ENCODE measurements at places on chromosomes 1 and 21. TPM values are rescaled to one million over a fixed set of nuclear protein-coding genes. Genes with fewer than 3 reads are reported as not detected.

Gene RGS13
- not detected for total RNA-seq

Gene UMODL1
- not detected for total RNA-seq

Gene ITLN2
- total RNA-seq = not detected

Gene FCGR2B
- 0.25 TPM for total RNA-seq

- peak overlapping the region; percentile 68 for H3K27ac ChIP-seq
- peaks cover 2% of the 10 kb centered on the region for H3K36me3 ChIP-seq
- H3K4me3 ChIP-seq = no peak overlapping the region
- peaks cover 22% of the 10 kb centered on the region for H3K4me1 ChIP-seq
- no peak for DNase-seq
Measured at GRCh38 chr1:192538407-192539296, 36.9 kb upstream of the RGS1 start.

DNA sequence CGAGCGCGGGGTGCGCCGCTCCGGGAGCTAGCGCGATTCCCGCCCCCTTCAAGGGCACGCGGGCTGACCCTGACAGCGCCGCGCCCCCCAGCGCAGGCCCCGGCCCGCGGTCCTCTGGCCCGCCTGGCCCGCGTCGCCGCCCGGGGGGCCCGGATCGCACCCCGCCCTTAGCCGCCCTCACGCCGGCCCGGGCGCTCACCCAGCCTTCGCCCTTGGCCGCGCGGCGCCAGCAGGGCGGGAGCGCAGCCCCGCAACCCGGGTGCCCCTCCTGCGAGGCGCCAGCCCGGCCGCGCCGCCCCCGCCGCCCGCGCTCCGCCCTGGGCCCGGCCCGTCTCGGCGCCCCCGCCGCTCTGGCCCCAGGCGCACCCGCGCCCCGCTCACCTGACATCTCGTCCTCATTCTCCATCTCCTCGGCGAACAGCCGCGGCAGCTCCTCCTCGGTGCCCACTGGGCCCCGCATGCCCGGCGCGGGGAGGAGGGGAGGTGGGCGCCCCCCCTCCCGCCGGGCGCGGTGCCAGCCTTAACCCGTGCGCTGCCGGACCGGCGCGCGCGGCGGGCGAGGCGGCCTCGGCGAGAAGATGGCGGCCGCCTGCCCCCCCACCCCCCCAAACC lies 451 bp downstream of the CHD5 start:
- no peak for DNase-seq
- no peak overlapping the region for H3K4me3 ChIP-seq
- H3K27me3 ChIP-seq = peaks cover 45% of the 10 kb centered on the region
- peaks cover 31% of the 10 kb centered on the region for H3K4me1 ChIP-seq
- peaks cover 8% of the 10 kb centered on the region for H3K36me3 ChIP-seq

- no peaks in the 10 kb centered on the region for H3K27me3 ChIP-seq
- H3K36me3 ChIP-seq = peaks cover 1% of the 10 kb centered on the region
- H3K27ac ChIP-seq = peak overlapping the region; percentile 77
- H3K4me1 ChIP-seq = peaks cover 61% of the 10 kb centered on the region
- DNase-seq = peak; percentile 39
- H3K4me3 ChIP-seq = no peak overlapping the region
Measured at GRCh38 chr1:154755858-154756730, 114.0 kb downstream of the KCNN3 start.

DNA sequence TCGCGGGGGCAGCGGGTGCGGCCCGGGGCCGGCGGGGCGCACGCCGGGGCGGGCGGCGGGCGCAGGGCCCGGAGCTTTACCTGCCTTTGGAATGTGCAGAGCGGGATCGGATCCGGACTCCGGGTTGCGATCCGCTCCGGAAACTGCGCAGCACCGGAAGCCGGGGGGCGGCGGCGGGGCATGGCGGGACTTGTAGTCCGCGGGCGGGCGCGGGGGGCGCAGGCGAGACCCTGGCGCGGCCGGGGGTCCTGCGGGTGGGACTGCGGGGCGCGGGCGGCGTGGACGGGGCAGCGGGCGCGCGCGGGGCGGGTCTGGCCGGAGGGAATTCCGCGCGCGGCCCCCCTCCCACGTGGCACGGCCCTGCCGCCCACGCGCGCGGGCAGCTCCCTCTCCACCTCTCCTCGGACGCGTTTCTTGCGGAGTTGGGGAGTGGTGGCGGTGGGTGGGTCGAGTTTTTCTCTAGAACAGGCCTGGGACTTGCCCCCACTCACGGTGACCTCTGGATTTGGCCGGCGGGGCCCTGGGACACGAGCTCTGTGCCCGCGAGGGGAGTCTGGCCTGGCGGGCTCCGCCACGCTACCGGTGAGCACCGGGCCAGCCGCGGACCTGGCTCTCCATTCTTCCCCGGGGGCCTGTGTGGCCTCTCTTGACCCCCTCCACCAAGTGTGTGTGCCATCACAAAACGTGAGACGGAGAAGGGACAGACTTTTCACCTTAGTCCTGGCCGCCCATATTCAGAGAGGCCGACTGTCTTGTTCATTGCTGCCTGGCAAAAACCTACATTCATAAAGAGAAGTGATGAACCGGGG lies at the start of gene PRDM15:
Gene PRDM15, minus strand, starts transcription at position 155 of the 809 bp plus-strand sequence. CDS start 18,981 bp downstream, outside the sequence.
- peaks cover 23% of the 10 kb centered on the region for H3K4me1 ChIP-seq
- peak; percentile 86 for DNase-seq
- H3K4me3 ChIP-seq = peak within 1 kb of the TSS; percentile 89
- H3K27me3 ChIP-seq = peaks cover 3% of the 10 kb centered on the region
- peak within 1 kb of the TSS; percentile 95 for H3K27ac ChIP-seq
- peaks cover 13% of the 10 kb centered on the region for H3K36me3 ChIP-seq

DNA sequence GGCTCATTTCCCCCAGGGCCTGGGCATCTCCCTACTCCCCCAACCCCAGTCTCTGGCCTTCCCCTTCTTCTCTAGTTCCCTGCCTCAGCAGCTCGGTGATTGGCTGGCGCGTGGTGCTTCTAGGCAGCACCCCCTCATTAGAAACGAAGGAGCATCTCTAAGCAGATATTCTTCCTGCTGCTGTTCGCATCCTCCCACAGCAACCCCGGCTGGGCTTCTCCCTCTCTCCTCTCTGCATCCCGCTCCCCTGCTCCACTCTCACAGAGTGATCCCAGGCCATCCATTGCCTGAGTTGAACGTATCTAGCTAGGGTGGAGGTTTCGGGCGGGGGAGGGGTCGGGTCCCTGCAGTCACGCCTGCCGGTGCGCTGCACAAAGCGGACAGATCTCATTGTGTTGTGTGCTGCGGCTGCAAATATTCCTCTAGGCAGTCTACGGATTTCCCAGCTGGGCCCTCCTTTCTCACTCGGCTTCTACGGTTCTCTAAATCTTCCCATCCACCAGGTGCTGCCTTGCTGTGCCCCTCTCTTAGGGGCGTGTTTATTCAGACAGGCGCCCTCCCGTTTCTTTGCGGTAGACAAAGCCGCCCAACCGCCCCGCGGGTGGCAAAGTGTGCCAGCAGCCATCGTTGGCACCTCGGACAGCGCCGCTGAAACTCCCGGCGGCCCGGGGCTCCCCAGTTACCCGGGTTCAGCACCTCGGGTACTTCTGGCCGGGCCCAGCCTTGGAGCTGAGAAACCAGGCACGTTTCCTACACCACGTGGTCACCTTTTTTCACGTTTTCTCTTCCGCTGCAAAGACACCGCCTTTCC lies 2.2 kb downstream of the CACNA1E start:
- peaks cover 8% of the 10 kb centered on the region for H3K4me1 ChIP-seq
- DNase-seq = peak; percentile 21
- H3K4me3 ChIP-seq = no peak overlapping the region

DNA sequence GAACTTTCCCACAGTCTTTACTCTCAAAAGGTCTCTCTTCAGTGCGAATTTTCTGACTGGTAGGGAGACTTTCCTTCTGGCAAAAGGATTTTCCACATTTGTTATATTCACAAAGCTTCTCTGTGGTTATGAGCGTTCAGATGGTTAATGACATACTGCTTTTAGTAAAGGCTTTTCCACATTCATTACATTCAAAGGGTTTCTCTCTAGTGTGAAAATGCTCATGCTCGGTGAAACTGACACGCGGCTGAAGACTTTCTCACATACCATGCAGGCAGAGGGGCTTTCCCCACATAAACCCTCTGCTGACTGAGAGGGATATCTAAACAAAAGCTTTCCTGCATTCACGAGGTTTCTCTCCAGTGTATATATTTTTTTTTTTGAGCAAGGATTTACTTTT lies 9.9 kb upstream of the KLF18 start:
- H3K4me3 ChIP-seq = no peak overlapping the region
- H3K36me3 ChIP-seq = no peaks in the 10 kb centered on the region
- H3K4me1 ChIP-seq = no peaks in the 10 kb centered on the region
- H3K27ac ChIP-seq = no peak overlapping the region

GRCh38 chr1:30816211-30817076 lies 58.9 kb upstream of the LAPTM5 start:
- no peak overlapping the region for H3K27ac ChIP-seq
- no peak for DNase-seq
- no peaks in the 10 kb centered on the region for H3K36me3 ChIP-seq
- H3K4me1 ChIP-seq = peaks cover 2% of the 10 kb centered on the region
- peaks cover 36% of the 10 kb centered on the region for H3K27me3 ChIP-seq
- no peak overlapping the region for H3K4me3 ChIP-seq

DNA sequence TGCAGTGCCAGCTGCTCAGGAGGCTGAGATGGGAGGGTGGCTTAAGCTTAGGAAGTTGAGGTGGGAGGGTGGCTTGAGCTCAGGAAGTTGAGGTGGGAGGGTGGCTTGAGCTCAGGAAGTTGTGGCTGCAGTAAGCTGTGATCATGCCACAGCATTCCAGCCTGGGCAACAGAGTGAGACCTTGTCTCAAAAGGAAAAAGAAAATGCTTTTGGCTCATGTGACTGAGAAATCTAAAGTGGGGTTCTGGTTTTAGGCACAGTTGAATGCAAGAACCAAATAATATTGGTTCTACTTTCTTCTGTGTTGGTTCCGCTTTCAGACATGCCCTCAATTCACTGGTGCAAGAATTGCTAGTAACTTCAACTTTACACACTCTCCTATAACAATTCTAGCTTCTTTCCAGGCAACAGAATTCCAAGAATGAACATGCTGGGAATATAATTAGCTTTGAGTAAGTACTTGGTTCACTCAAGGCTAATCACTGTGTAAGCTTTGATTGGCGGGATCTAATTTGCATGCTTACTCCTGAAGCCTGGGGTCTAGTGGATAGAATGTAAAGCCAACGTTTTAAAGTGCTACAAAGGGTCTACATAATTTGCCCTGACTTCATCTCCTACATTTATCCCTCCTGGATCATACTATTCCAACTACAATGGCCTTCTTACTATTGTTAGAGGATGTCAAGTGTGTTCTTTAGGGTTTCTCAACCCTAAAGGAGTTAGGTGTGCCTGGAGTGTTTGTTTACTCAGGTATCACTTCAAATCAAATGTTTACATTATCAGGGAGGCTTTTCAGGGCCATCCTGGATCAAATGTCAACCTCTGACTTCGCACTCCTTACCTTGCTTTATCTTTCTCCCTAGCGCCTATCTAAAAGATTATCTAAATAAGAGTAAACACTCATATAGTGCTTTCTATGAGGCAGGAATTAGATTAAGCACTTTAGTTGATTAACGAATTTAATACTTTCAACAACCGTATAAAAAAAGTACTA lies 115.1 kb downstream of the SLC16A1 start:
- no peak for DNase-seq
- H3K4me3 ChIP-seq = no peak overlapping the region
- peaks cover 11% of the 10 kb centered on the region for H3K4me1 ChIP-seq
- H3K27me3 ChIP-seq = peaks cover 11% of the 10 kb centered on the region

DNA sequence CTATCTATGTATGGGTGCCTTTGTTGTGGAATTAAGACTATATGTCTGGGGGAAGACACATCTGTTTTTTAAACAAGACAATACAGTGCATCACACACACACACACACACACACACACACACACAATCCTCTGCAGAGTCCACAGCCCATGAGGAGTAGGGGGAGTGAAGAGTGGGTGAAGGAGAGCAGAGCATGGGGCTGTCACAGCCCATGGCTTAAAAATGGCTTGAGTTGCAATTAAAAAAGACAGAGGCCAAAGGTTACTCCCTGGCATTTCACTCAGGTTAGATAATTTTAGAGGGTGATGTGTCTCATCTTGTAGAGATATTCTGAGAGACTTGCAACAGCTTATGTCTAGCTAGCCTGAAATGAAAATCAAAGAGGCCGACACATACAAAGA lies 176.5 kb upstream of the PLXNA2 start:
- H3K36me3 ChIP-seq = no peaks in the 10 kb centered on the region
- DNase-seq = no peak
- peaks cover 2% of the 10 kb centered on the region for H3K4me1 ChIP-seq
- H3K4me3 ChIP-seq = no peak overlapping the region
- H3K27me3 ChIP-seq = peaks cover 12% of the 10 kb centered on the region

GRCh38 chr21:27192281-27192949 lies 225.5 kb upstream of the ADAMTS5 start:
- no peaks in the 10 kb centered on the region for H3K36me3 ChIP-seq
- no peaks in the 10 kb centered on the region for H3K27me3 ChIP-seq
- no peaks in the 10 kb centered on the region for H3K4me1 ChIP-seq
- no peak for DNase-seq

DNA sequence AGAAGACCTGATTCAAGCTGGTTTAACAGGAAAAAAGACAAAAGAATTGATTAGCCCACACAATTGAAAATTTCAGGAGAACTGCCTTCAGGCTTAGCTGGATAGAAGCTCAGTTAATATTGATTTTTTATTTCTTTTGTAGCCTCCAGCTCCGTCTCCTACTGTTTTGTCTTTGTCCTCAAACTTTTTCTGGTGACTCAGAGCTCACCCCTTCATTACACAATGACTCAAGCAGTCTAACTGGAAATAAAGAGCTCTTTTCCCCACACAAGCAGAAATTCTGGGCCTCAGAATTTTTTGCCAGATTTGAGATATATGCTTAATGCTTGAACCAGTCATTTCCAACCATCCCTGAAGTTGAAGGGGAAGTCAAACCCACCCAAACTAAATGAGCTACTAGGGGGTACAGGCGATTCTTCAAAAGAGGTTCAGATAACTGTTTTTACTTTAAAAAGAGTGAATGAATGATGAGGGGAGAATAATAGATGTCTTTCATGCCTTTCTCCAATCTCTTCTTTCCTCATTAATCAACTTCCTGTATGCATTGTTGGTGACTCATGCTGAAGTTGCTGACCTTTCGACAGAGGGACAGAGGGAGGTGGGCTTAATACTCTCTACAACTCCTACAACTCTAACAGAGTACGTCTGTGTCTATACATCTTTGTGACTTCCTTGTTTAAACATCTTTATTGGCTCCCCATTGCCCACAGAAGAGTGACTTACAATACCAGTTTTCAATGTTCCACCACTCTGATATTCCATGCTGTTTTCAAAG lies 6.2 kb upstream of the ACP6 start:
- no peaks in the 10 kb centered on the region for H3K36me3 ChIP-seq
- no peaks in the 10 kb centered on the region for H3K4me1 ChIP-seq
- H3K27me3 ChIP-seq = no peaks in the 10 kb centered on the region

DNA sequence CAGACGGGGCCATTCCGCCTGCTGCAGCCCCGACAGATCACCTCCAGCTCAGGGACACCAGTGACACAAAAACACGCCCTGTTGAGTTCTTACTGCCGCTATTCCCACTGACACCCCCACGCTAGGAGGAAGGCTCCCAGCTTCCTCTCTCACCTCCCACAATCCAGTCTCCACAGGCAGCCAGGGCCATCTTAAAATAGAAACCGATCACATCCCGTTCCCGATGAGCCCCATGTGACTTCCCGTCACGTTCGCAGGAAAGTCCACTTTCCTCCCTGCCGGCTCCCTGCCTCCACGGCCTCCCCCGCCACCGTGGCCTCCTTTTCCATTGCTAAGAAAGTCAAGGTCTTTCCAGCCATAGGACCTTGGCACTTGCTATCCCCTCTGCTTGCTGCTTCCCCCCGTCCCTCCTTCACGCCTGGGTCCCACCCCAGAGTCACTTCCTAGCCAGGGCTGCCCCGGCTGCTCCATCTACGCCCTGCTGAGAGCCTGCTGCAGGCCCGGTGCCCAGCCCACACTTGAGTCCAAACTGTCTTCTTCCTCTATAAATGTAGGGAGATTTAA lies 24.0 kb upstream of the DDOST start:
- no peaks in the 10 kb centered on the region for H3K4me1 ChIP-seq
- no peak for DNase-seq
- no peaks in the 10 kb centered on the region for H3K36me3 ChIP-seq
- H3K27me3 ChIP-seq = peaks cover 15% of the 10 kb centered on the region
- no peak overlapping the region for H3K27ac ChIP-seq
- no peak overlapping the region for H3K4me3 ChIP-seq
